Omental fat pad (tissue), 4 donors: ENCODE measurements at places on chromosomes 12 and 14. TPM values are rescaled to one million over a fixed set of nuclear protein-coding genes. Genes with fewer than 3 reads are reported as not detected.

- DNase-seq, result no peak
These were observed 62.6 kb downstream of the DIO3 start for GRCh38 chr14:101623685-101624444.

BBS10 gene
- 7.2 TPM for total RNA-seq

DNA sequence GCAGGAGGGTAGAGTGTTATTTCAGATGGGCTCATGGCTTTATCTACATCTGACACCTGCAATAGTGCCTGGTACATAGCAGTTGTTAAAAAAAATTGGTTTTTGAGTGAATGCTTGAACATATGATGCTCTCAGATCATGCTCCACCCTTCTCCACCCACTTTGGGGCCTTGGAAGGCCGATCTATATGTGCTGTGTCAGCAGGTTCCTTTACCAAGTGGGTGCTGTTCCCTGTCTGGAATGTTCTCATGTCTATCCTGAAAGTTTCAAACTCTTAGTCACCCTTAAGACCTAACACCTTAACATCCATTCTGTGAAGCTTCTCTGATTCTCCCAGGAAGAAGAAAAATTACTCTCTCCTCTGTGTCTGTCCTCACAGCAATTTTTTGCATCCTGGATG lies 556.3 kb upstream of the TBX3 start:
- no peak for DNase-seq

RNF212B gene
- not detected for total RNA-seq

CDCA3 gene
- total RNA-seq, result 1.6 TPM

DNA sequence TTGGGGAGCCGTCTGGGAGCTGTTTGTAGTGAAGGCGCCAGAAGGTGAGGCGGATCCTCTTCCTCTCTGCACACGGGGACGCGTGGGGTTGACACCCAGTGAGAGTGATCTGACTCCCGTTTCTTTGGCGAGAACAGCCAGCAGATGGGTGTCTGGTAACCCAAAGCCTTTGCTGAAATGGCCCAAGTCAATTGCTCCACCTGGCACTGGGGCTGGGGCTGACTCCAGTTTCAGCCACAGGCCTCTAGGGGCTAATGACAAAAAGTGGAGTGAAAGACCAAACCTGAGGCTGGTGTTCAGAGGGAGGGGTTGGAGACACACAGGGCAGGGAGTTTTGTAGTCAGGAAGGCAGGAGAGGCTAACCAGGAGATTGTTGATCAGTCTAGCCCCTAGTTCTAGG lies 87.0 kb downstream of the FRMD6 start:
- DNase-seq, result no peak

DNA sequence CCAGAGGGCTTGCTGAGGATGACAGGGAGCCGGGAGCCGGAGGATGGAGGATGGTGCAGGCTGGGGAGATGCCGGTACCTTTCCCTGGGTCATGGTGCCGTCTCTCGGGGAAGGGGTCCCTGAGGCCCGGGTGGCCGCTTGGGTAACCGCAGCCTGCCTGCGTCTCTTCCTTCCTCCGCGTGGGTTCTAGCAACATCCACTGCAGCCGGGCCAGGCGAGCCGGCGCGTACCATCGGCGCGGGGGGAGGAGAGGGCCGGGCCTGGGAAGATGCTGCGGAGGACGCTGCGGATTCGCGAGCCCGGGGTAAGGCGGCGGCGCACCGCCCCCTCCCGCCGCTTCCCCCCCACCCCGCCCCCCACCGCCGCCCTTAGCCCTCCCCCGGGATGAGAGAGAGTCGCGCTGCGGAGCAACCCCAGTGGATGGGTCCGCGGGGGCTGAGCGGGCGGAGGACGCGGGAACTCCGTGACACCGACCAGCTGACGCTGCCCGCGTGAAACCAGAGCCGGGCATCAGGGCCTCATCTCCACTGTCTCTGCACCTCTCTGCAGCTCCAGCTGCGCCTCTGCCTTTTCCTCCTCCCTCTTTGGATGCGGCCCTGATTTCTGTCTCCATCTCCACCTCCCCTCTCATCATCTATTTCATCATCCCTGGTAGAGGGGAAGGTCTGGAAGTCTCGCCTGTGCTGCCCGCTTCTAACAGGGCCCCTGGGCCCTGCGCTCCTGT lies at the start of gene FAIM2:
TSS of gene FAIM2 (minus strand) at position 201 of the 724 bp plus-strand sequence. CDS start at position 93, 108 bp downstream.
- no peak for DNase-seq

RNASE3 gene
- not detected for total RNA-seq

CAPZA3 gene
- not detected for total RNA-seq

- no peak for DNase-seq
These were observed 395.5 kb downstream of the ZFP36L1 start for GRCh38 chr14:68397371-68397811.

CLMN gene
- total RNA-seq, result 41.9 TPM

GRCh38 chr14:98926146-98926545 lies 345.9 kb downstream of the BCL11B start:
- no peak for DNase-seq

GRCh38 chr14:88516861-88517357 lies 37.9 kb downstream of the PTPN21 start:
- DNase-seq, result no peak

FERMT2 gene
- 158 TPM for total RNA-seq

DNA sequence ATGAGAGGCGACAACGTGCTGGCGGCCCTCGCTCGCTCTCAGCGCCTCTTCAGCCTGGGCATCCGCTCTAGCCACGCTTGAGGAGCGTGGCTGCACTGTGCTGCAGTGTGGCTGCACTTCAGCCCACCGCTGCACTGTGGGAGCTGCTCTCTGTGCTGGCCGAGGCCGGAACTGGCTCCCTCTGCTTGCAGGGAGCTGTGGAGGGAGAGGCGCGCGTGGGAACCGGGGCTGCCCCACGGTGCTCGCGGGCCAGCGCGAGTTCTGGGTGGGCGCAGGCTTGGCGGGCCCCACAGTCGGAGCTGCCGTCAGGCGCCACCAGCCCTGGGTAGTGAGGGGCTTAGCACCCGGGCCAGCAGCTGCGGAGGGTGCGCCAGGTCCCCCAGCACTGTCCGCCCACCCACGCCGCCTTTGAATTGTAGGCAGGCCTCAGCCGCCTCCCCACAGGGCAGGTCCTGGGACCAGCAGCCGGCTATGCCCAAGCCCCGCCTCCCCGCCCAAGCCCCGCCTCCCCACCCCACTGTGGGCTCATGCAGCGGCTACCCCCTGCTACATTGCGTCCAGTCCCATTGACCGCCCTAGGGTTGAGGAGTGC lies 974.2 kb downstream of the FSCB start:
- no peak for DNase-seq

GRCh38 chr12:71046215-71046614 lies 111.6 kb downstream of the TSPAN8 start:
- DNase-seq, result no peak

- DNase-seq, result no peak
These were observed 4.8 kb upstream of the ZCCHC8 start for GRCh38 chr12:122505419-122506051.

GRCh38 chr12:44358636-44359035 lies 517.5 kb downstream of the NELL2 start:
- no peak for DNase-seq

DNA sequence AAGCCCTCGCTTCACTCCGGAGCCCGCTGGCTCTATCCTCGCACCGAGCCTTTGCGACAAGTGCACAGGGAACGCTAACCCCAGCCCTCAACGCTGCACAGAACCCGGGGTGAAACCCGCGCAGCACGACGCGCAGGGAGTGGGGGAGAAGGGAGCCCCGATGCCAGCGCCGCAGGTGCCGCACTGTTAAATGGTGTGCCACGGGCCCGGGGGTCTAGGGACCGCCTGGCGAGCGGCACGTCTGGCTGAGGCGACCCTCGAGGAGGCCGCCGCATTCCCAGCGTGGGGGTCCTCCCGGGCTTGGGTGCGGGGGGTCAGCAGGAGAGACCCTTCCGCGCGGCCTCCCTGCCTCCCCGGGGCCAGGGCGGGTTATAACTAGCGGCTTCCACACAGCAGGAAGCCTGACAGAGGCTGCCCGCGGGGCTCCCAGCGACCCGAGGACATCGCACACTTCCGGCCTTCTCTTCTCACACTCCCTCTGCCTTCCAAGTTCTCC lies 23.8 kb upstream of the LRTM2 start:
- DNase-seq, result peak; percentile 22

DNA sequence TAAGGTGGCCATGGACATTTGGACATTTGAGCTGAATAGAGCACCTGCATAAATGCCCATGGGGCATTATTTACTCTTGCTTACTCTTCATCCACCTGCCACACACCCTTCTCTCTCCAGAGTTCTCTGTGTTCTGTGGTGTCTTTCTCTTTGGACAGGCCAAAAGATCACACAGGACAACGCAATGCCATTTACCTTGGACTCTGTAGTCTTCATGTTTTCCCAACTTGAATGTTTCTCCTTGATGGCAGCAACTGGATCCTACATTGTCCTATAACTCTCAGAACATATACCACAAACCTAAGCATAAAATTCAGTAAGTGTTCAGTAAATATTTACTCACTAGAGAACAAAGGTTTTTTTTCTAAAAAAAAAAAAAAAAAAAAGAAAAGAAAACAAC lies 41.7 kb upstream of the PTHLH start:
- no peak for DNase-seq

DNA sequence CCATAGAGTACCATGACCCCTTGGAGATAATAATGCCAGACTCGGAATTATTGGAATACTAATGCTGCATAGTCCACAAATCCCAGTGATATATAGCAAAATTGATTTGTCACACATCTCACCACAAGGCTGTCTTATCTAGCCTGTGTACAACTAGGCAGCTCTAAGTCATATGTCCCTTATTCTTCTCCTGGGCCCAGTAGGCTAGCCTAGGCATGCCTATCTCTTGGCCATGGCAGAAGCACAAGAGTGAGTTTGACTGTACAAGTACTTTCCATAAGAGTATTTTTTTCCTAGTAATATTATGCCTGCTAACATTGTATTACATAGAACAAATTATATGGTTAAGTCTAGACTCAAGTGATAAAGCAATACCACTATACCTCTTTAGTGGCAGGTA lies 1122.1 kb upstream of the SEL1L start:
- no peak for DNase-seq

ANG gene
- 36.3 TPM for total RNA-seq

BLOC1S1 gene
- 192 TPM for total RNA-seq

GRCh38 chr12:130016194-130016593 lies 112.4 kb upstream of the TMEM132D start:
- DNase-seq, result no peak

CLEC9A gene
- 0.63 TPM for total RNA-seq

DNA sequence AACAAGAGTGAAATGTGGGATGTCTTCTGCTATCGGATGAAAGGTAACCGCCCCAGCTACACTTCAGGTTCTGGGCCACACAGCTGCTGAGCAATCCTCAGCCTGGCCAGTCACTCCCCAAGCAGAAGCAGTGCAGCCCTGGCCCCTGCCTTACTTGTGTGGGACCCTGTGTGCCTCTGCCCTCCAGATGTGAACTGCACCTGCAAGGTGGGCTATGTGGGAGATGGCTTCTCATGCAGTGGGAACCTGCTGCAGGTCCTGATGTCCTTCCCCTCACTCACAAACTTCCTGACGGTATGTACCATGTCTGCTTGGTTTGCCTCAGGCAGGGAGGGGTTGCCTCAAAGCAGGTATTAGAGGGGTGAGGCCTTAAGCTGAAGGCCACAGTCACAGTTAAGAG lies 85.6 kb downstream of the NT5DC3 start:
- DNase-seq, result no peak
